RKO (cell line): ENCODE measurements at places on chromosomes 7 and 10.

DNA sequence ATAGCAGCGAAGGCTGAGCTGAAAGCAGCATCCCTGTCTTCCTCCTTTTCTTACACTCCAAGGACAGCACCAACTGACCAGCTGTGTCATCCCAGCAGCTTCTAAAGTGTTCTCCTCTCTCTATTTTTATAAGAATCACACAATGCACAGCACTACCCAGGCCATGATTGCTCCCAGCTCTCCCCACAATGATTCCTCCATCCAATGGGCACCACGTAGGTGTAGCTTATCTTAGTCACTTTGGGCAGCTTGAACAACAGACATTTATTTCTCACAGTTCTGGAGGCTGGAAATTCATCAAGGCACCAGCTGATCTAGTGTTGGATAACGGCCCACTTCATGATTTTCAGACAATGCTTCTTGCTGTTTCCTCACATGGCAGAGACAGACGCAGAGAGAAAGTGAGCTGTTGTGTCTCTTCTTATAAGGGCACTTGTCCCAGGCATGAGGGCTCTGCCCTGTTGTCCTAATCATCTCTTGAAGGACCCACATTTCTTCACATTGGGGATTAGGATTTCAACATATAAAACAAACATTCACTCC, 92.0 kb upstream of the CDC14C start:
- no peak for DNase-seq

GRCh38 chr10:96532523-96532922, 18.8 kb upstream of the TLL2 start:
- DNase-seq = no peak

- DNase-seq = no peak
These were observed 221.0 kb upstream of the KLF6 start for GRCh38 chr10:4006051-4006450.

GRCh38 chr10:65042496-65042895, 1521.3 kb downstream of the REEP3 start:
- DNase-seq = no peak

- no peak for DNase-seq
These were observed 22.1 kb downstream of the ARL5B start for GRCh38 chr10:18681366-18681765.

DNA sequence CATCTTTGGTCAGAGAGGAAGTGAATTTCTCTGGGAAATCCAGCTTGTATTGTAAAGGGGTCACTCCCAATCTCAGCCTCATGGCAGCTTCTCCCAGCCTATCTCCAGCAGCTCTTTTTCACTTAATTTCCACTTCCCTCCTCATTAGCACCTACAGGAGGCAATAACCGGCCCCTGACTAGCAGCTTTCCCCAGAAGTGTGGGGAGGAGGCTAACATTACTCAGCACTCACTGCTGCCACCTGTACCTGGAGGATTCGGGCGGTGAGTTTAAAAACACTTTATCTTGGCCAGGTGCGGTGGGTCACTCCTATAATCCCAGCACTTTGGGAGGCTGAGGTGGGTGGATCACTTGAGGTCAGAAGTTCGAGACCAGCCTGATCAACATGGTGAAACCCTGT, 3.8 kb downstream of the NODAL start:
- DNase-seq = no peak
